ENCODE measurements at places on chromosomes 2 and 18.

DNA sequence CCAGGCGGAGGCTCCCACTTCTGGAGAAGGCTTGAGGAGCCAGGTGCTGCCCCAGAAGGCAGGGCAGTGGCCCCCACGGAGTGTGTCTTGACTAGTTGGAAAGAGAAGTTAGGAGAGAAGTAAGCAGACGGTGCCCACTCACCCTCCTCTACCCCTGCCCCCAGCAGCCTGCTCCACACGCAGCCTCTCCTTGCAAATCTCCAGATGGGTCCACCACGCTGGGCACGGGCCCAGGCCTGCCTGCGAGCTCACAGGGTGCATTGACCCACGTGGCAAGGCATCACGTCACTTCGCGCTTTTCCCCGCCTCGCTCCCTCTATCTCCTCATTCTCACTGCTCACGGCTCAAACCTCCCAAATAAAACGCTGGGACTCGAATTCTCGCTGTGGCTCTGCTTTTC, 71.8 kb upstream of the RAB12 start:
- DNase-seq: no peak

DNA sequence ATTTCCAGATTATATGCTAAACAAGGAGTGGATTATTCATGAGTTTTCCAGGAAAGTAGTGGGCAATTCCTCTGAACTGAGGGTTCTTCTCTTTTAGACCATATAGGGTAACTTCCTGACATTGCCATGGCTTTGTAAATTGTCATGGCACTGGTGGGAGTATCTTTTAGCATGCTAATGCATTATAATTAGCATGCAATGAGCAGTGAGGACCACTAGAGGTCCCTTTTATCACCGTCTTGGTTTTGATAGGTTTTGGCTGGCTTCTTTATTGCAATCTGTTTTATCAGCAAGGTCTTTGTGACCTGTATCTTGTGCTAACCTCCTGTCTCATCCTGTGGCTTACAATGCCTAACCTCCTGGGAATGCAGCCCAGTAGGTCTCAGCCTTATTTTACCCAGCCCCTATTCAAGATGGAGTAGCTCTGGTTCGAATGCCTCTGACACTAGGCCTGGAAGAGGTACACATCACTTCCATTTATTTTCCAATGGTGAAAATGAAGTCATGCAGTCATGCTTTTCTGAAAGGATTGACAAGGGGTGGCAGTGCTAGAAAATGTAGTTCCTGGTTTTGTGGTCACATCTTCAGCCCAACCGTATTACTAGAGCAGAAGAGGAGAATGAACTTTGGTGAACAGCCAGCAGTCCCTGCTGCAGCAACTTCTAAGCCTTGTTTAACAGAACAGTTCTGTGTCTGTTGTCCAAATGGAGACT, 26.6 kb upstream of the ITGA4 start:
- DNase-seq: no peak

DNA sequence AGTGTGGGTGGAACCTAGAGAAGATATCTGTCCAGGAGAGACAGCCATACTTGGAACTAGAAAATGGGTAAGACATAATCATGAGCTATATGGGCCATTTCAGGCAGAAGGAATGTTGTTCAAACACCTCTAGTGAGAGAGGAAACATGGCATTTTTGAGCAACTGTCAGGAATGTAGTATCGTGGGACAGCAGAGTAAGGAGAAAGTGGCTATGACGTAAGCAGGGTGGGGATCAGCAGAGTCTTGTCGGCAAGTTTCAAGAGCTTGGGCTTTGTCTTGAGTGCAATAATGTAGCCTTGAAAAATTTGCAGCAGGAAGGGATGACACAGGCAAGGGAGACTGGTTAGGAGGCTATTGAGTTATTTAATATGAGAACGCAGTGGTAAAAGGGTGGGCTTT, 20.4 kb downstream of the SERPINB7 start:
- DNase-seq: no peak

GRCh38 chr2:12303181-12304030, 413.3 kb upstream of the TRIB2 start:
- no peak for DNase-seq

GRCh38 chr18:46209161-46209560, 105.0 kb downstream of the HAUS1 start:
- DNase-seq: no peak

DNA sequence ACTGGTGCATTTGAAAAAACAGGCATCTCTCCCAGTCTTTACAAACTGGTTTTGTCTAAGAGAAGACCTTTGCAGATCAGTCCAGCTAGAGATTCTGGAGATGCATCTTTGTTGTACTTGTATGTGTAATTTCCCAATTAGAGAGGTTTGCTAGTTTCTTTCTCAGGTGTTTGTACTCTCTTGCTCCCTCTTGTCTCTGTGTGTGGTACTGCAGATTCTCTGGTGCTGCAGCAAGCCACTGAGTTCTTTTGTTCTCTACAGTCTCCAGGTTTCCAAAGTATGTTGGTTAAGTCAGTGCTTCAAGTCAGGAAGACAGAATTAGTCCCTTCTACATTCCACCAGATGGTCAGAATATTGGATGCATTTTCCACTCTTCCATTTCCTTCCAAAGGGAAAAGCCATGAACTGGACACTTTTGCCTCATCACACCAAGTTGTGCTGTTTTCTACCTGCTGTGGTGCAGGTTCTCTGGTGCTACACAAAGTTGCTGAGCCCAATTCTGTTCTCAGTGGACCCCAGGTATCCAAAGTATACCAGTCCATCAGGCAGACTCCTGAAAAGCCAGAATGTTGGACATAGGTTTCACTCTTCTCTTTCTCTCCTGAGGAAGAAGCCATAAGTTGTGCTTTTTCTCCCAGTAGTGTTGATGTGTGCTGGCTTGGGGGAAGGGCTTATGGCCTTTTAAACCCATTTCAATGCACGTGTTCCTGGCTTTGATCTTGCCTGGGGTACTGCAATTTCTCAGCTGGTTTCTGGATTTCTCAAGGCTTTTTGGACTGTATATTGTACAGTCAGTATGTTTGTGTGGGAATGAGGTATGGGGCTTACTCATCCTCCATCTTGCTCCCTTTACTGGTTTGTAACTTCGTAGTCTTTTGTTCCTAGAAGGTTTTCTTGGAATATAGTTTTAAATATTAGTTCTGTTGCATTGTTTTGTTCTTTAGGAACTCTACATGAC, 29.8 kb downstream of the EPC2 start:
- no peak for DNase-seq

DNA sequence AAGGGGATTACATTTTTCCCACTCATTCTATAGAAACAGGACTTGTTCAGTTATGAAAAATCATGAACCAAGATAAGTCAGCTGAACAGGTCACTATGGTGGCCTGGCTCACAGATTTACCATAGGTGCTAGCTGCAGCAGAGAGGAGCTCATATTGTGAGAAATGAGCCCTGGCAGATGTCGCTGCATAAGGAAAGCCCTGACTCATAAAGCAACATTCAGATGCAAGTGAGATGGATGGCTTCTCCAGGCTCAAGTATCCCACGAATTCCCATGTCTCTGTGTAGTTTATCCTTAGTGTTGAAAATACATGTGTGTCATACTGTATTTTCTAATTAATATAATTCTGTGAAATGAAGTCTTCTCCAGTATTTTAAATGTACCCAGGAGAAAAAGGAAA, 115.0 kb upstream of the LHCGR start:
- no peak for DNase-seq

DNA sequence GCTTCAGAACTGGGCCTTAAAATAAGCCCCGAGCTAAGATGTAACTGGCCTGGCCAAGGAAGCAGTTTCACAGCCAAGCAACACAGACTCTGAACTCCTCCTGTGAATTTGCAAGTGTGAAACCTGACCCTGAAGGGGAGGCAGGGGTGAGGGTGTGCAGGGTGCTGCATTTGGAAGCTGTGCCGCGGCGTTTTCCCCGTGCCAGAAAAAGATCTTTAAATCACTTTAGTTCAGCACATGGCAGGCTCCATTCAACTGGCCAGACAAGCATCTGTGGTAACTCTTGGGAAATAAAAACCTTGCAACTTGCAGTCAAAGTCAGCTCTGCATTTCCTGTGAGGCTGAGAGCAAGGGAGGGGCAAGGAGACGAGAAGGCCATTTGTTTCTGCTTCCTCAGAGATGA, 209.3 kb upstream of the SOX11 start:
- DNase-seq: no peak

GRCh38 chr18:8769509-8770095, 64.2 kb downstream of the MTCL1 start:
- no peak for DNase-seq

DNA sequence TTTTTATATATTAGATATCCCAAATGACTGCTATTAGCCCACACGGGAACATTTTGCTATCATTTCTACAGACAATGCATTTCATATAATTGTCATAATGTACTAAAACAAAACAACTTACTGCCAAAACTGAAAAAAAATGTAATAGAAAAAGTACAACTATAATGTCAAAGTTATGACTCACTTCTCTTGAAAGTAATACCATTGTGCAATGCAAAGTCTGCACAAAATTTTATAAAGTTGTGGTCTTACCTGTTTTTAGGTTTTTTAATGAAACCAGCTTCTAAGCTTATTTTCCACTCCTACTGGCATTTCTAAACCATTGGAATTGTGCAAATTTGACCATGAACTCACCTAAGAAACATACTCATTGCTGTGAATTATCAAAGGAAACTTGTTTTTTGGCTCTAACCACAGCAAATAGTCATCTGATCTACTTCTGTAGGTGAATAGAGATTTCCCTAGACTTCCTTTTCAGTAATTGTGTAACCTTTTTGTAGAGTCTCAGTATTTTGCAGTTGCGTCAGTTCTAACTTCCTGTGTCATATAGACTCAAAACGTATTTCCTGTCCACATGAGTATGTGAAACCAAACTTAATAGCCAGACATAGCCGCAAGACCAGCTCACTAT, 31.9 kb upstream of the TFPI start:
- no peak for DNase-seq

DNA sequence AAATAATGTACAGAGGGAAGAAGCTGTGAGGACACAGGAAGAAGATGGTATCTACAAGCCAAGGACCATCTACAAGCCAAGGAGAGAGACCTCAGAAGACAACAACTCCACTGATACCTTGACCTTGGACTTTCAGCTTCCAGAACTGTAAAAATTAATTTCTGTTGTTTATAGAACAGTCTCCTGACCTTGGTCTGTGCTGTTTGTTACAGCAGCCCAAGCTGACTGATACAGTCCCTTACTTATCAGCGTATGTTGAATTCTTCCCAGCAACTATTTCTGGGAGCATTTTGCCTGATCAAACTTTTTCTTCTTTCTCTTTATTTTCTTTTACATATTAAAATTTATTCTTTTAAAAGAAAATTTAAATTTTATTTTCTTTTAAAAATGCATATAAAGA, 47.8 kb upstream of the IGFBP2 start:
- no peak for DNase-seq

- DNase-seq: no peak
These were observed 67.1 kb upstream of the XPO1 start for GRCh38 chr2:61605245-61605644.

GRCh38 chr2:18430996-18431748, 129.3 kb downstream of the RDH14 start:
- DNase-seq: no peak

DNA sequence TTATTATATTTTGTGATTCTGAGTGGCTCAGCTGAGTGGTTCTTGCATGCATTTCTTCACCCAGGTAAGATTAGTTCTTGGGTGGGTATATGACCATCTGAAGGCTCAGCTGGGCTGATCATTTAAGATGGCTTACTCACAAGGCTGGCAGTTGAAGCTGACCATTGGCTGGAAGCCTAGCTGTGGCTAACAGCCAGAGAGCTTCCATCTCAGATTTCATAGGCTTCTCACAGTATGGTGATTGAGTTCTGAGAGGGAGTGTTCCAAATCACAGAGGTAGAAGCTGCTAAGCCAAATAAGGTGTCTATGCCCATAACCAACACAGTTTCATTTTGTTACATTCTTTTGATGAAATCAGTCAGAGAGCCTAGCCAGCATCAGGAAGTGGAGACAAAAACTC, 117.4 kb upstream of the RPRM start:
- DNase-seq: no peak

- no peak for DNase-seq
These were observed 216.9 kb downstream of the UXS1 start for GRCh38 chr2:105977212-105977611.

DNA sequence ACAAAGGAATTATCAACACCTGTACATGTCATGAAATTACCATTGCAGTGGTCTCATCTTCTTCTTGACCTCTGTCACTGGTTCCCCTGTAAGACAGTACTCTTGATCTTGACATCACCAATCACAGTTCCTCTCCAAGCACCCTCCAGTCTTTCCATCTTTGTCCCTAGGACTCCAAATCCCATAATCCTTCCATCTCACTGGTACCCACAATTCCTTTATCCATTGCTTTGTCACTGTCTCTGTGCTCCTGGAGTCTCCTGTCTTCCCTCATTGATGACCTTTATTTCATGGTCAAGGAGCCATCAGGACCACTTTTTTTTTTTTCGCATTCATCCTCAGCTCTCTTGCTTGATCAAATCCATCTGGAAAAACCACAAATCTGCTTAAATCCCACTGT, 56.7 kb downstream of the COL4A3 start:
- DNase-seq: no peak

DNA sequence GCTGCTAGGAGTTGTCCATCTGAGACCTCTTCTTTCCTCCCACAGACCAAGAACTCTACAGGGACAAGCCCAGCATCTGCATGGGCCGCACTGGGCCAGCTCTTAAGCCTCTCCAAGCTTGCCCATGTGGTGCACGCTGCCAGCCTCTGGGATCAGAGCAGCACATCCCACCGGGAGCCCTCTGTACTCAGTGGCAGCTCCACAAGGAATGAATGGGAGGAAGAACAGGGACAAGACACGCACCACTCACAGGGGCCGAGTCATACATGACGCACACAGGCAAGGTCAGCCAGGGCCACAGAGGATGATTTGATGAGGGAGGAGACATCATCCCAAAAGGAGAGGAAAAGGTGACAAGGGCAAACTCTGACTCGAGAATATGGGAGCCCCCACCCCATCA, 268.3 kb downstream of the KLHL29 start:
- DNase-seq: no peak

GRCh38 chr2:109633284-109633961, 19.3 kb downstream of the SOWAHC start:
- no peak for DNase-seq

GRCh38 chr2:217666338-217666737, 336.5 kb downstream of the TNS1 start:
- DNase-seq: no peak

- DNase-seq: no peak
These were observed 69.2 kb downstream of the RIT2 start for GRCh38 chr18:43046322-43046721.

GRCh38 chr2:11667194-11667593, 2.8 kb downstream of the NTSR2 start:
- DNase-seq: no peak

DNA sequence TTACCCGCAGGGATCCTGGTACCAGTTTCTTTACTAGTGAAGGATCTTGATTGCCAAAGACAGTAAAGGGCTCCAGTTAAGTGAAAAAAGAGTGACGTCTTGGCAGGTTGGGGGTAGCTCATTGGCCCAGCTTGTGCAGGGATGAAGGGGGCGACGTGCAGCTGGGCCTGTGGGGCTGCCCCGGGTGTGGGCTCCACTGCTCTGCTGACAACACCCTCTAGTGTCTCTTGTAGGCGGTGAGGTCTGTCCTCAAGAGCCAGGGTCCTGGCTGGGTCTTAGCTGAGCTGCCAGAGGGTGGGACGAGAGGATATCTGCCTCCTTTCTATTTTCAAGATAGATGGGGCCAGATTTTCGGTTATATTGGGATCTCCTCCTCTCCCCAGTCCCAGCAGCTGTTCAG, 6.1 kb downstream of the ARHGEF4 start:
- no peak for DNase-seq

GRCh38 chr2:98296440-98296839, 49.8 kb upstream of the CNGA3 start:
- DNase-seq: no peak

- no peak for DNase-seq
These were observed 119.2 kb upstream of the ACVR1C start for GRCh38 chr2:157747695-157748370.

GRCh38 chr2:84427235-84428138, 31.6 kb downstream of the SUCLG1 start:
- DNase-seq: no peak
